ENCODE measurements at places on chromosomes 2 and 18.

- DNase-seq = peak; percentile 37
Observed at GRCh38 chr2:200901459-200902072, 12.4 kb downstream of the NIF3L1 start.

- DNase-seq = no peak
Observed at GRCh38 chr2:42424033-42424432, 63.0 kb upstream of the COX7A2L start.

DNA sequence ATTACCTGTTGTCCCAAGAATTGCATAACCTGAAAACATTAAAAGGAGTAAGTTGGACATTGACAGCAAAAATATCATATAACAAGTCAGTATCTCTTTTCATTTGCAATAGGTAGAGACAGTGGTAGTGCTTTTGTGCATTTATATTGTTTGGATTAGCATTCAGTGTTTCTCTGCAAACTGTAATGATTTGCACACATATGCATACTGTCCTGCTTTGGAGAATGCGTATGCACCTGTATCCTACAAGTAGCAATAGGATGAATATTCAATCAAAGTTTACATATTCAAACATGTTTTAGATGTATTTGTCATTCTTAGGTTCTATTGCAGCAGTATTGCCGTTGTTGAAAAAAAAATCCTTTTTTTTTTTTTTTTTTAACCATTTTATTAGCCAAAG is 201.9 kb downstream of the ZNF407 start:
- DNase-seq = no peak

DNA sequence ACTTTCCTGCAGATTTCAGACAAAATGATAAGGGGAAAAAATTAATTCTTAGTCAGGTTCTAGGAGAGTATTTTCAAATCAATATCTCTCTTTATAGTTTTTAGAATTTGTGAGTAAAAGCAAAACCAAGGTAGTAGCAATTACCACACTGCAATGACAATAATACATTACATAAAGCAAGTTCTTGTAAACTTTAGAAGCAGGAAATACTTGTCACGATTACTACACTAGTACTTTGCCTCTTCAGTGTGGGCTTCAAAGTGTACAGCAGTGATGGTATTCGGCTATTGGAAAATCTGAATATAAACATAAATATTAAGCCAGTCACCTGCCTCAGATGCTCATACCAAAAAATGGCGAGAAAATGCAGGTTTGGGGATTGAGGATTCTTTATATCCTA is 81.0 kb downstream of the ALPK2 start:
- no peak for DNase-seq

DNA sequence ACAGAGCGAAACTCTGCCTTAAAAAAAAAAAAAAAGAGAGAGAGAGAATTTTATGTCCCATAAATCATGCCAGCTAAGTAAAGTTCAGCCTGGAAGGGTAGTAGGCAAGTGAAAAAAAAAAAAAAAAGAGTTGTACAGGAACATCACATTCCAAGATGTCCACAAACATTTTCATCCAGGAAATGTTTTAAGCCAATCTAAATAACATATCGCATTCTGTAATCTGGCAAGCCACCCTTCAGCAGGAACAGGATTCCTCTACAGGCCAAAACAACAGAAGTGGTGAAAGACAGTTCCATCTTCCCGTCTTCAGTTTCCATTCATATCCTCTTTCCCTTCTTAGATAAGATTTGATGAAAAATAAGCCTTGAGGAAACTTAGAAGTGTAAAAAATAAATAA is 1108.1 kb upstream of the DDX18 start:
- DNase-seq = no peak

DNA sequence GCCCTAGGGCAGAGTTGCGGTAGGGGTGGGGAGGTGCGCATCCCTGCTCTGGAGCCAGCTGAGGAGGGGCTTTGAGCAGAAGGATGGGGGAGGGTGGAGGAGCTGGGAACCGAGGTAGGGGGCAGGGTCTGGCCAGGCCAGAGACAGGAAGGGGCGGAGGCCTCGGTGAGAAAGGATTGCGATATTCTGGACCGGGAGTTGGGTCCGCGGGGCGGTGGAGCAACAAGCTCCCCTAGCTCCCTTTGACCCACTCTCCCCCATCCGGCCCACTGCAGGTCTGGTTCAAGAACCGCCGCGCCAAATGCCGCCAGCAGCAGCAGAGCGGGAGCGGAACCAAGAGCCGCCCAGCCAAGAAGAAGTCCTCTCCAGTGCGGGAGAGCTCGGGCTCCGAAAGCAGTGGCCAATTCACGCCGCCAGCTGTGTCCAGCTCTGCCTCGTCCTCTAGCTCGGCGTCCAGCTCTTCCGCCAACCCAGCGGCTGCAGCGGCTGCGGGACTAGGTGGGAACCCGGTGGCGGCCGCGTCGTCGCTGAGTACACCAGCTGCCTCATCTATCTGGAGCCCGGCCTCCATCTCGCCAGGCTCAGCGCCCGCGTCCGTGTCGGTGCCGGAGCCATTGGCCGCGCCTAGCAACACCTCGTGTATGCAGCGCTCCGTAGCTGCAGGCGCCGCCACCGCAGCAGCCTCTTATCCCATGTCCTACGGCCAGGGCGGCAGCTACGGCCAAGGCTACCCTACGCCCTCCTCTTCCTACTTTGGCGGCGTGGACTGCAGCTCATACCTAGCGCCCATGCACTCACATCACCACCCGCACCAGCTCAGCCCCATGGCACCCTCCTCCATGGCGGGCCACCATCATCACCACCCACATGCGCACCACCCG is 4.8 kb downstream of the OTX1 start:
- no peak for DNase-seq

- DNase-seq = no peak
Observed at GRCh38 chr2:108388045-108388444, 10.3 kb downstream of the SULT1C4 start.

GRCh38 chr2:60853531-60853930 is 27.8 kb upstream of the REL start:
- DNase-seq = no peak

- DNase-seq = no peak
Observed at GRCh38 chr2:39995005-39995737, 216.1 kb upstream of the THUMPD2 start.

GRCh38 chr2:167626301-167626700 is 621.1 kb downstream of the STK39 start:
- DNase-seq = no peak

- no peak for DNase-seq
Observed at GRCh38 chr2:140718999-140719398, 1411.8 kb downstream of the LRP1B start.

GRCh38 chr2:161135951-161136593 is 24.2 kb upstream of the TANK start:
- DNase-seq = no peak

- no peak for DNase-seq
Observed at GRCh38 chr2:63379451-63379850, 208.8 kb downstream of the WDPCP start.

DNA sequence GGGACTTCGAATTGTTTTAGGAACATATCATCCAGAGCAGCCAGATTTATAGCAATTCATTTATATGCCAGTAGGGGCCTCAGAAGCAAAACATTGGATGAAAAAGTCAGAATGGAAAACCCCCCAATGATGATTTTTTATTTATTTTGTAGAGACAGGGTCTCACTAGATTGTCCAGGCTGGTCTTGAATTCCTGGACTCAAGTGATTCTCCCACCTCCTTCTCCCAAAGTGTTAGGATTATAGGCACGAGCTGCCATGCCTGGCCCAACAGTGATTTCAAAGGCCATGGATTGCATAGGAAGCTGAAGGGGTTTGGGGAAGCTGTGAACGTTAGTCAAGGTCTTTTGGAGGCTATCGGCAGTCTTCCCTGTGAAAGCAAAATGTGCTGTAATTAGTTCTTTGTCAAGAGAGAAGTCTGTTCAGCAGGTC is 21.9 kb upstream of the MCFD2 start:
- DNase-seq = no peak

DNA sequence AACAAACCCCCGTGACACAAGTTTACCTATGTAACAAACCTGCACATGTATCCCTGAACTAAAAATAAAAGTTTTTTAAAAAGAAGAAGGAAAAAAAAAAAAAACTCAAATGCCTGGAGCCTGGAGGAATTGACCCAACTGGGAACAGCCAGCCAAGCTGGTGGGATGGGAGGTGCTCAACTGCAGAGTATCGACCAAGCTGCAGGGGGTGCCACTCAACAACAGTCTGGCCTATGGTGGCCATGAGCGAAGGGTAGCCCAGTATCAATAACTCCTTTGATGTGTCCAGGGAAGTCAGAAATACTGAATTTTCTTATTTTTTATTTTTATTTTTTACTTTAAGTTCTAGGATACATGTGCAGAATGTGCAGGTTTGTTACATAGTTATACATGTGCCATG is 310.3 kb upstream of the DLGAP1 start:
- no peak for DNase-seq

DNA sequence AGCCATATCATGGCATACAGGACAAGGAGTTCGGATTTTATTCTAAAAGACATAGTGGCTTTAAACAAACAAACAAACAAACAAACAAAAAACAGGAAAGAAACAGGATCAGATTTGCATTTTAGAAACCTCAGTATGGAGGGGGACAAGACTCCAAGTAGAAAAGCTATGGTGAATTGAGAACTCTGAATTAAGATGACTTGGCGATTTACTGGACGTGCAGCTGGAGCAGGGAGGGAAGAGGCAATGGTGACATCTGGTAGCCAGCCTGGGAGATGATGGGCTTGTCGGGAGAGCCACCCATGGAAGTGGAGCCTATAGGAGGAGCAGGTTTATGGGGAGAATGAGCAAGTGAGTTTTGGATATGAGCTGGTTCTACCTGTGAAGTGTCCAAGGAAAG is 13.2 kb downstream of the CPLX4 start:
- DNase-seq = no peak

Measured in stimulated activated CD8-positive, alpha-beta memory T cell treated with anti-CD3 and anti-CD28 coated beads, Interleukin-2, amount 100 ng/mL, for 1 hour (primary cell).